NCI-H1105 (cell line): ENCODE measurements at places on chromosomes 11 and 22.
A peak's percentile ranks its signal among the peaks of the same experiment; 100 is the strongest.

- DNase-seq = no peak
Observed at GRCh38 chr11:90774727-90775566, 552.1 kb upstream of the CHORDC1 start.

DNA sequence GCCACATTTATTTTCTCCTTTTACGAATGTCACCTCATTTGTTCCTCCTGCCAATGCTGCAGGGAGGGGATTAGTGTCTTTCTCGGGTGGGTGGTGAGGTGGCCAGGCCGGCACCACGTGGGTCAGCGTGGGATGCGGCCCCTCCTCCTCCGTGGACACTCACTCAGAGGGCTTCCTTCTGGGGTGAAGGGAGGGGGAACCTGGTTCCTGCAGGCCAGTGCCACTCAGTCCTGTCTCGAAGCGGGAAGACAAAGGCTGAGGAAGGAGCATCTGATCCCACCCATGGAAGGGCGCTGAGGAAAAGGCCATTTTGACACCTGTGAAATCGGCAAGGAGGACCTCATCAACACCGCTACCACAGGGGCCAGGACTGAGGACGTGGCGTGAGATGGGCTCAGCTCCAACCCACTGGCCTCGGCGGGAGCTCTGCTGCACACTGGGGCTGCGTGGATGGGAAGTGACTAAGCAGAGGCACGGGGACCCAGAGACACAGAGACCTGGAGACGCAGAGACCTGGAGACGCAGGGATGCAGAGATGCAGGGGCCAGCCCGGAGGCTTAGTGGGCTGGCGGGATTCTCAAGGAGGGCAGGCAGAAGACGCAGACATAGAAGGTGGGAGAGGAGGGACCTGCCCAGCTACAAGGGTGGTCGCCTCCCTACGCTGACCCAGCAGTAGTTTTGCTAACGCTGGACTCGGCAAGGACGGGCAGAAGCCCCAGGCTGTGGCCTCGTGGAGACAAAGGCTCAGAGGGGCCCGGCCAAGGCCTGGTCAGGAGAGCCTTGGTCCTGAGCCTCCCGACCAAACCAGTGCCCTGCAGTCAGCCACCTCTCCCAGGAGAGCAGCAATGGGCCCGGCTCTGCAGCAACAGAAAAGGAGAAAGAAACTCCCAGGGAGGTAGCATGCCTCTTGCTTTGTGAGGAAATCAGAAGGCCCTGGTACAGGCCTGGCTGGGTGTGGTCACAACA lies 1071.2 kb downstream of the BRD1 start:
- DNase-seq = no peak

DNA sequence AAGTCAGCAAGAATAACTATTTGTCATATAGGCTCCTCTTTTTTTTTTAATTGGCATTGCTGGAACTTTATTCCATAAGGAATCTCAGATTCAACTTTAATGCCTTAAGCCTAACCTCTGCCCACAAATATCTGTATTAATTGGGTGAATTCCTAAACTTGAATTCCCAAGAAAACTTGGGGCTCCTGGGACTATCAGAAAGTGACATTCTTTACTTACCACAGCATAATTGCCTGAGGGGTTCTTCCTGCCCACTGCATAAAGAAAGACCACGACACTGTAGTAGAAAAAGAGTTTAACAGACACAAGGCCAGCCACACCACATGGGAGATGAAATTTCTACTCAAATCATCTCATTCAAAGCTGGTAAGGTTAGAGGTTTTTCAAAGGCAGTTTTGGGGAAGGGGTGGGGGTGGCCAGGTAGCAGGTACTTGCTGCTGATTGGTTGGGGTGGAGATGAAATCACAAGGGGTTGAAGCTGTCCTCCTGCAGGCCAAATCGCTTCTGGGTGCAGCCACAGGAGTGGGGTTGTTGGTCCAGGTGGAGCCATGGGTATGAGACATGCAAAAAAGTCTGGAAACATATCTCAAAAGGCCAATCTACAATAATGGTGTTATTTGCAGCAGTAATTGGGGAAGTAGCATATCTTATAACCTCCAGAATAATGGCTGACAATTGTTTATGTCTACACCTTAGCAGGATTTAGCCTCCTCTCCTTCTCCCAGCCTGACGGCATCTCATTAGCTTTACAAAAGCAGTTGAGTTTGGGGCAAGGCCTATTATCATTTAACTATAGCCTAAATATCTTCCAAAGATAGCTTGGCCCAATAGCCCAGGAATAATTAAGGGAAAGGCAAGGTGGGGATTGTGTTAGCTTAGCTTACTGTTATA lies 4.8 kb upstream of the NLRP10 start:
- no peak for DNase-seq

GRCh38 chr11:75731095-75731494 lies 13.5 kb downstream of the MOGAT2 start:
- DNase-seq = no peak

DNA sequence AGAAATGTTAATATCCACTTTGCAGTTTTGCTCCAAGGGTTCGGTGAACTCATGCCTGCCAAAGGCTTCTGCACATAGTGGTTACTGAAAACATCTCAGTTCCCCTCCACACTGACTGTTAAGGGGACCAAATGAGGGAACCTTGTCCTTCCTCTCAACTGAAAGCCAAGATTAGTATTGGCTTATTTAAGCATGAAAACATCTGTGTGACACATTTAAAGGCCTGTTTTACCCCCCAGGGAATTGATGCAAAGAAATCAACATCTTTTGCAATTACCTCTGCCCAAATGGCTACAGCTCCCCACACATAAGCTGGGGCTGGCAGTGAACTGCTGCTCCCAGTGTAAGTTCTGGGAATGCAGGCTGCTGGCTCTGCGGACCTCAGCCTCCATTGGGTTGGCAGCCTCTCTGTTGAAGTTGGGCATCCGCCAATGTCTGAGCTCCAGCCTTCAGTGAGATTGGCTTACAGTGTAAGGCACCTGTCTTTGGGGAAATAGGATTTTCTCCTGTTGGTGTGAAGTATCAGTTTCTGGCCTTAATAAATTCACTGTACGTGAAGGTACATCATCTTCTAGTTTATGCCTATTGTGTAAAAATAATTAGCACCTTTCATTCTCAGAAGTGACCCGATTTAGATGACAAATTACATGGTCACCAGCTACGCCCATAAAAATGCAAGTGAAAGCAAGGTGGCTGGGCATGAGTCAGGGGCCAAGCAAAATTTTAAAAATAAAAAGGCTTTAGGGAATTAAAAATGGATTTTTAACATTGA lies 213.4 kb upstream of the SYN3 start:
- peak; percentile 11 for DNase-seq

DNA sequence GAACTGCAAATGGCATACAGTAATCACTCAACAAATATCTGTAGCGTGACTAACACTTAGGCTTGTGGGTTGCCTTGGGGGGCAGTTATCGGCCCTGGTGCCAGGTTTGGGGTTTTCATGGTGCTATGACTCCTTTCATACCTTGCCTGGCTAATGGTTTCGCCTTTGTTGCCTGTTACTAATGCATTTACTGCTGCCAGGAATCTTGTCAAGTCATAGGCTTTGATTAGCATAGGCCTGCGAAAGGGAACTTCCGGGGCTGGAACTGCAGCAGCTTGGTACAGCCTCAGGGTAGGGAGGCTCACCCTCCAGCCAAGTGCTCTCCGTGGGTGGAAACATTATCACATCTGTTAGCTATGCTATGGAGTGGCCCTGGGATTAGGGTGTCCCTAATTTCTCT lies 13.2 kb downstream of the SLC25A18 start:
- DNase-seq = no peak

GRCh38 chr11:102560555-102561011 lies 30.0 kb upstream of the MMP7 start:
- DNase-seq = no peak

DNA sequence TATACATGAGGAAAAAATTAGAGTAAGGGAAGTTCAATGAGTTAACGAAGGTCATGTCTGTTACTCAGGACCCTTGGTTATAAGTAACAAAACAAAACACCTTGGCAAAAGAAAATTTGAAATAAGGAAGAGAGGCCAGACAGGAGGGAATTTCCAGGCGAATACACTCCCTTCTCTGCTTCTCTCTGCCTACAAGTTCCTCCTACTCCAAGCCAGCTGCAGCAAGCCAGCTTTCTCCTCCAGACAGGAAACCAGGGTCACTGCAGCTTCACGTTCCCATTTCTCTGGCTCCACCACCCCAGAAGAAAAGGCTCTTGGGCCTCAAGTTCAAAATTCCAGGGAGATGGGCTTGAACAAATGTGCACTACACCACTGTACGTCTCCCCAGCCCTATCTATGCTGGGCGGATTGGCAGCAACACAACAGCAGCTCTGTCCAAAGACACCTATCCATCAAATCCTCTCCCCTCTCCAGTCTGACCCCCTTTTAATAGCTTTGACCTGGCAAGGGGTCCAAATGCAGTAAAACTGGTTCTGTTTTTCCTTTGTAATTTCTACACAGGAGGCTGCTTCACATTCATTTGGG lies 27.7 kb downstream of the SMCO4 start:
- no peak for DNase-seq

GRCh38 chr11:91776655-91777054 lies 448.0 kb upstream of the FAT3 start:
- DNase-seq = no peak

GRCh38 chr11:112270551-112271180 lies 10.0 kb upstream of the PLET1 start:
- no peak for DNase-seq
